Hypothalamus (tissue), 51 donors: ENCODE measurements at places on chromosomes 6 and 20.

DNA sequence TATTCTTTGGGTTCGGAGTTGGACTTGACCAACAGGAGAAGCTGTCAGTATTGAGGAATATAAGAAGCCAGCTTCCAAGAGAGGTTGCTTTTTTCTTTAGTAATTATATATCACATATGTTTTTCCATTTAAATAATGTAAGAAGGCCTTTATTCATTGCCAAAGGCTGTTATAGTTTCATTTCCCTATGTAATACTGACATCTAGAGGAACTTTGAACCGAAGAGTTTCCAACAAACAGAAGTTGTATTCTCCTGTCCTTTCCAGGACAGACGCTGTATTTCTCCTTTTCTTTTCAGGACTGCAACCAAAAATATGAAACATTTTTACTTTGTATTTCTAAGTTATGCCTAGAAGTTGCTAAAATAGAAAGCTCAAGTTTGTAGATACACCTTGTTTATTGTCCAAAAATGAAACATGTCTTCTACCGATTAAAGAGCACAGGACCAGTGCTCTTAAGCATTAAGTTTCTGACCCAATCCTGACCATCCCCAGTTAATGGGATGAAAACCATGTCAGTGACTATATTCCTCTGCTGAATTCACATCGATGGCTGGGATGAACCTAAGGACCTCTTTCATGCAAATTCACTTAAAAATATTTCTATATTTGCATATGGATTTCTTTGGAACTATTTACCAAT, 55.1 kb downstream of the MYLK4 start:
- DNase-seq: no peak

GRCh38 chr6:54320871-54321270, 12.6 kb downstream of the TINAG start:
- no peak for DNase-seq

GRCh38 chr6:32947552-32948465, 5.1 kb downstream of the HLA-DMA start:
- DNase-seq: no peak

- DNase-seq: no peak
Observed at GRCh38 chr6:82842721-82843120, 222.9 kb downstream of the UBE3D start.

DNA sequence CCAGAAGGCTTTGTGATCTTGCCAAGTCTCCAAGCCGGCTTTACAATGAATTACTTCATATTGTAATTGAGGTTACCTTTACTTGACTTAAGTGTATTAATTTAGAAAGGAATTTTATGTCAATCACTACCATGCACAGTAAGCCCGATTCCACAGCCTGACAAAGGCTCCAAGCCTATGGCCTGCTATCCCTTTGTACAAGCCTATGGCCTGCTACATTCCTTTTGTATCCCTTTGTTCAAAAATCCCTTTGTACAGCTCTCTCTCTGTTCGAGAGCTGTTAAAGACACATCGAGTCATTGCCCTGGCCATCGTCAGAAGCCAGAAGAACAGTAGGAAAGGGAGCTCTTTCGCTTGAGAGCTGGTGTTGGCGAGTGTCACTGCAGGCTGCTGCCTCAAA, 2.7 kb upstream of the EDN3 start:
- DNase-seq: no peak

- DNase-seq: no peak
Observed at GRCh38 chr20:32249030-32249738, 28.3 kb upstream of the KIF3B start.

DNA sequence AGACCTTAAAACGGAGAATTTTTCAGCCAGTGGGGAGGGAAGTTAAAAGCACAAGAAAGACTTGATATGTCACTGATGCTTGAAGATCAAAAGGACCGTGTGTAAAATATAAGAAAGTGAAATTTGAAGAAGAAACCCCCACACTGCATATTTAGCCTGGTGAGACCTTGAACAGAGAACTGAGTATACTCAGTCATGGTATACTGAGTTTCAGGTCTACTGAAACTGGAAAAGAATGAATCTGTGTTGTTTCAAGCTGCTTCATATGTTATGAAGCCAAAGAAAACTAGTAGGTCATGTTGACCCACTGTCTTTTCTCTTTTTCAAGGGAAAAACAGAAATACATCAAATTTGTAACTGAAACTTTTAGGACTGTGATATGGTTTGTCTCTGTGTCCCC, 443.8 kb upstream of the GJE1 start:
- DNase-seq: no peak
